Activated CD4-positive, alpha-beta T cell treated with anti-CD3 and anti-CD28 coated beads, Interleukin-2, amount 10 ng/mL, durations not matched to agents 24 days and 14 days (primary cell): ENCODE measurements at places on chromosomes 2 and 18. TPM values are rescaled to one million over a fixed set of nuclear protein-coding genes. Genes with fewer than 3 reads are reported as not detected.

CAVIN2 gene
- not detected in 2 replicates for total RNA-seq

LRRTM1 gene
- total RNA-seq = not detected in 2 replicates

- no peak for DNase-seq
Measured at GRCh38 chr18:41783879-41784278, 171.2 kb upstream of the PIK3C3 start.

DNA sequence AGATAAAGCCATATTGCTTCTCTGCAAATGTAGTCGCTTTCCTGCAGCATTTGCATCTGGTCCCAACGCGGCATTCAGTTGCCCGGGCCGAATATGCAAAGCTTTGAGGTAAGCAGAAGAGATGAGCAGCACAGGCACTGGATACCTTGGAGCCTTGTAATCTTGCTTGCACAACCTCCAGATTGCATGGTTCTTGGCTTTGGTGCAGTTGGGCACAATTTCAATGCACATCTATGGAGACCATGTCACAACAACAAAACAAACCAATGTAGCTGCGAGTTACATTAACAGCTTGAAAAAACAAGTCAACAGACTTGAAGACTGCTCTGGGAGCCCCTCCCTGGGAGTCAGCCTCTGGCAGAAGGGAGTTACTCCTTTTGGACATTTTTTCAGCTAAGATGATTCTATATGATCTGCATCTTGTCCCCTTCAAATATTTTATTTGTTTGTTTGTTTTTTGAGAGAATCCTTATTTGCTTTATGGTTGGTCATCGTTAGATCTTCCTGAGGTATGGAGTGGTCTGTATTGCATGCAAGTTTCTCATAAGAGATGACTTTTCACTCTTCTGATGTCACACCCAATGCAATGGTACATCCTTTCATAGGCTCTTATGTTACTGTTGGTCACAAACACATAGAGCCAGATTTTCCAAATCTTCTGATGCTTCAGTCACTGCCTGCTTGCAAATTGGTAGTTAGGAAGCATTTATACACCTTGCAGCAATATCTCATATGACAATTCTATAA, 113.5 kb downstream of the EFEMP1 start:
- DNase-seq = no peak

- DNase-seq = no peak
Measured at GRCh38 chr2:88838165-88838635, 146.7 kb downstream of the RPIA start.

DNA sequence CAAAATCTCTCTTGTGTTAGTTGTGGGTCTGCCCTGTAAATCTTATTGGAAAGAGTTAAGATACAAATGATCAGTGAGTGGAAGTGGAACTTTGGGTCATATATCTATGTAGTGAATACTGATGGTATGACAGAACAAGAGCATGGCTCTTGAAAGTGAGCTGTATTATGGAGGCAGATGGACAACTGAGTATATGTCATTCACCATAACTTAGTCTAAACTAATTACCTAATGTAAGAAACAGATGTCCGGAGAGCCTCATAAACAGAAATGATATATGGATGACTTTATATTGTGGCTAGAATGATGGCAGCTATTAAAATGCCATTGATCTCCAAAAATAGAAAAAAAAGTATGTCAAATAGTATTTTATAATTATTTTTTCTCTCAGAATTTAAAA, 72.4 kb downstream of the FASTKD2 start:
- DNase-seq = no peak

FIGN gene
- not detected in 2 replicates for total RNA-seq

SIX3 gene
- not detected in 2 replicates for total RNA-seq

APCDD1 gene
- total RNA-seq = not detected in 2 replicates

DNA sequence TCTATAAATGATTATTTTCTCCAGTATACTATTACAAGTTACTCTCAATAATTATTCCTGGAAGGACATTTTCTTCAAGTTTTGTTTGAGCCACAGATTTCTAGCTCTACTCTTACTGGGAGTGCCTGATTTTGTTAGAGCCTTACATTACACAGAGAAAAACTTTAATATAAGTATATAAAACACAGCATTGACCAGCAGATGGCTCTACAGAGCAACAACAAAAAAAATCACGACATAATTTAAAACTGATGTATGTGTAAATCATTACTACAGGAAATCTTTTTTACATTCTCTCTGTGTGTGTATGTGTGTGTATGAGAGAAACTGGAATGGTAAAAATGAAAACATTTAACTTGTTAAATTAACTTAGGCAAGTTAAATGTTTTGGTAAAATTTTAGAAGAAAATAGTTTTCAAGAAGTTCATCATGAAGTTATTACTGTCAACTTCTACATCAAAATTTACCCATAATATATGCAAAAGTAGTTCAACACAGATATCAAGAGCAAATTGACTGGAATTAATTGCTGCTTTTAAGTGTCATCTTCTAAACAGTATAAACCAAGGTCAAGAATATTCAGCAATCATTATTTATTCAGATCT, 103.3 kb downstream of the MDH1 start:
- peak; percentile 78 for DNase-seq

DNA sequence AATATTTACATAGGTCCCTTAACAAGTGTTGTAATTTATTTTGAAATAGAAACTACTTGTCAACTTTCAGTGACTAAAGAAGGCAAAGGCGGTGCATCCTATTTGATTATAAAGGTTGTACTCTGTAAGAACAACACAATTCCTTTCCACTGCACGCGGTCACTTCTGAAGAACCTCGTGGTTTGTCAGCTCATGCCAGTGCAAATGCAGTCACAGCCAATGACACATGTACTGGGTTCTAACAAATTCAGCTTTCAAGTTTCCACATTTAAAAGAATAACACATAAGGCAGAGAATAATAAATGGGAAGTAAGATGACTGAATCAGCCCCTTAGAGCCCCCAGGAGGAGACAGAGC, 39.7 kb downstream of the CYB5A start:
- no peak for DNase-seq

DNA sequence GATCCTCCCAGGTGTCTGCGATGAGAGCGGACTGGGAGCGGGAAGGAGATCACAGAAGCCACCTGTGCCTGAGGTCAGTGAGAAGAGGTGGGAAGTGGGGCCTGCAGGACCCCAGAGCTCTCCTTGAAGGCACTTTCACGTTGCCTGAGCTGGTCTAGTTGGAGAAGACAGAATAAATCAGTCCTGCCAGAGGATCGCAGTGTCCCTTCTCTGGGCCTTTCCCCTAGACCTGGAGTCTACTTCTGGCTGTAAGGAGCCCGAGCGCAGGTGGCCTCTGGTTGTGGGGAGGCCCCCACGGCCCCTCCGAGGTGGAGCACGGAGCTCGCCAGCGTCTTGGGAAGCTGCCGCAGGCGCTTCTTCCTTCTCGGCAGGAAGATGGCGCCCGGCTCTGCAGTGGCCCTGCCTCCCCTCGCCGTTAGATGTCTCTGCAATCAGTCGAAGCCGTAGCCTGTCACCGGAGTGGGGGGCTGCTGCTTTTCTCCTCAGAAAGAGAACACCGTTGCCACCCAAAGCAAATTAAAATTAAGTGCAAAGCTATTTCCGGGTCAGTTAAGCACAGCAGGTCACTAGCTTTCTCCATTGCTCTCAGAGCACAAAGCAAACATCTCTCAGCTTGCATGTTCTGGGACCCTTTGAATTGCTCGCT, 212.0 kb upstream of the MYT1L start:
- no peak for DNase-seq

- DNase-seq = no peak
Measured at GRCh38 chr2:234679741-234680687, 183.1 kb upstream of the ARL4C start.

CTAGE1 gene
- not detected in 2 replicates for total RNA-seq

- DNase-seq = no peak
Measured at GRCh38 chr2:101433465-101433864, 41.4 kb downstream of the RFX8 start.

DUSP19 gene
- 1.0 and 2.3 TPM in 2 replicates for total RNA-seq

SLC4A3 gene
- total RNA-seq = 0.12 TPM in 1 of 2 replicates, not detected in the other

- DNase-seq = no peak
Measured at GRCh38 chr2:46871976-46872381, 43.6 kb downstream of the MCFD2 start.

CXCR2 gene
- 0.07 and 0.19 TPM in 2 replicates for total RNA-seq

DNA sequence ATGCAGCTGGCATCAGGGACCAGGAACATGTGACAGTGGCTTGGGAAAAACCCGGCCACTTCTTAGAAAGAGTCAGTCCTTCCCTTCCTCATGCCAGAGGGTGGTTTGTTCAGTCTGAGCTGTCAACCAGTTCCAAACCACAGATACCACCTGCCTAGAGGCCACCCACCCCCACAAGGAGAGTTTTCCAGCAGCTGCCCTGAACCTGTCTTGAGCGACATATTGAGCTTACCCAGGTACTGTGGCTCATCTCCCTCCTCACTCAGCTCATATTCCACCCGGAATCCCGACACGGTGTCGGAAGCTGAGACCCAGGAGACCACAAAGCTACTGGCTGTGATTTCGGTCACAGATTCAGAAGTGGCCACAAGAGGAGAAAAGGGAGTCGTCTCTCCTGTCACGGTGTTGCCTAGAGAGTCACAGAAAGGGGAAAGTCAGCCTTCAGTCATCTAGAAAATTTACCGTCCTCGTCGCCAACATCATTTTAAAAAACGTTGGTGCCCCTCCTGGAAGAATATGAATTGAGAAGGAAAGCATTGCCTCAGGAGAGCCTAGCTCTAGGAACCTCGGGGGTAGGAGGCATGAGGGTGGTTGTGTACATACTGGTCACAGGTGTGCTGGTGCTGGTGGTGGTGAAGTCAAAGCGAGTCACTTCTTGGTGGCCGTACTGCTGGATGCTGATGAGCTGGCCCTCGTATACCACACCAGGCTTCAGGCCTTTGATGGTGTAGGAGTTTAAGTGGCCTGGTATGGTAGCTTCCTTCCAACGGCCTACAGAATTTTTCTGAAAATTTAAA, 26.3 kb downstream of the FN1 start:
- peak; percentile 64 for DNase-seq

GRCh38 chr18:62165583-62165982, 21.3 kb downstream of the PIGN start:
- no peak for DNase-seq

- no peak for DNase-seq
Measured at GRCh38 chr2:107322416-107322815, 436.4 kb upstream of the ST6GAL2 start.

DNA sequence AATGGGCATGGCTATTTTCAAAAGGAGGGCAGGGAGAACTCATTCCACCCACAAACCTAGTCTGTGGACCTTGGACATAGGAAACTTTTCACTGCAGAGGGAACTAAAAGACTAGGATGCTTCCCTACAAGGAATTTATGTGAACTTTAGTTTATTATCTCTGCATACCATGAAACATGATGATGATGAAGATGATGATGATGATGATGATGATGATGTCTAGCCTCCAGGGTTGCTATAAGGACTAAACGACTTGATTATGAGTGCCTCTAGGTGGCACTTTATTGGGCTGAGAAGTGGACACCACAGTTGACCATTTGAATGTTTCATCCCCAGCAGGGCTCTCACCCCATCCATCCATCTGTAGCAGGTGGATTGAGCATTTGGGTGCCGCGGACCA, 260.0 kb upstream of the TCF4 start:
- no peak for DNase-seq

- DNase-seq = no peak
Measured at GRCh38 chr2:75309596-75310463, 110.5 kb upstream of the TACR1 start.

ALPP gene
- not detected in 2 replicates for total RNA-seq

- DNase-seq = no peak
Measured at GRCh38 chr2:119240311-119241204, 16.9 kb downstream of the STEAP3 start.

DNA sequence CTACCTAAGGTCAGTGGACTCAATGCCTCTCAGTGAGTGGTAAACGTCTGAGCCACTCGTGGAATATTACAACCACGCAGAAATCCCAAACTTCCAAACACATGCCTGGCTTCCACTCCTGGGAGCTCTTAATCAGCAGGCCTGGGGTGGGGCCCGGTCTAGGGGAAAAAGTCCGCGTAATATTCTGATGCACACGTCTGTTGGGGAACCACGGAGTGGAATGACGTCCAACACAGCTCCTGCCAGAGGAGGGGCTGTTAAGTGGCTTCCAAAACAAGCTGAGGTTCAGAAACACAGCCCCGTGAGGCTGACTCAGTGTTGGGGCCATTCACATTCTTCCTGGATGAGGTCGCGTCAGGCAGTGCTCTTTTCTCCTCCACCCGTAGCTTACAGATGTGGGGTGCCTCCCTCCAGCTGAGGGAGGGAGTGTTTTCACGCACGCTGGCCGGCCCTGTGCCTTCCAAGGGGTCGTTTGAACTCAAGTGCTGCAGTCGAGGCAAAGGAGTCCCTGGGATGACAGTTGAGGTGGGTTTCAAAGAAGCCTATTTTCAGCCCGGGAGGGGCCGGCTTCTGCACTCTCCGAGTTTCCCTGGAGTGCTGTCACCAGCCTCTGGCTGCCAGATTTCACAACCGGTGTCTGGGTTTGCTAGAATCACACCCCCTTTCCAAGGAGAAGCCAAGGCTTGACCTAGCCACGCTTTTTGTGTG, 73.1 kb downstream of the ACKR3 start:
- no peak for DNase-seq

DNA sequence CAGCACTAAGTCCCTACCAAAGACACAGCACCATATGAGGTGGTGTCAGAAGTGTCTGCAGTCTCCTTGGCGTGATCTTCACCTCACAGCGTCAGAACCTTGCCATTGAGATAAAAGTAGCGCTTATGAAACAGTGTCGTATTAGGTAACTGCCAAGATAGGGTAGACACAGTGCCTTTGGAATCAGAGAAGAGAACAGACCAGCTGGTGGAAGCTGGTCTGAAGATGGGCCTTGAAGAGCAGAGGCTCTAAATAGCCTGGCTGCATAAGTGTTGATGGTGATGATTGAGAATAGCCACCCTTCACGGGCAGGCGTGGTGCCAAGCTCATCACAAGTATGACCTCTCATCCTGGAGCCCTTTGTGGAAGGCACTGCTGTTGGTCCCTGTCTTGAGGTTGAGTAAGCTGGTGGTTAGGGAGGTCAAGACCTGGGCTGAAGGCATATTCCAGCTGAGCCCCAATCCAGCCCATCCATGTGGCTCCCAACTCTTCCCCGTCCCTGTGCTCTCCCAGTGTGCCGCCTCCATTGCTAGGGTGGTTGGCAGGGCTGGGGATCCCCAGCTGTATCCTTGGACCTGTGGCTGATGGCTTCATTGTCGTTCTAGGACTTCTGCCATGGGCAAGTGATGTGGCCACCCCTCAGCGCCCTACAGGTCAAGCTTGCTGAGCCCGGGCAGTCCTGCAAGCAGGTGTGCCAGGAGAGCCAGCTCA, 187.4 kb downstream of the MGAT5 start:
- no peak for DNase-seq

SF3B6 gene
- 143 and 154 TPM in 2 replicates for total RNA-seq

DNA sequence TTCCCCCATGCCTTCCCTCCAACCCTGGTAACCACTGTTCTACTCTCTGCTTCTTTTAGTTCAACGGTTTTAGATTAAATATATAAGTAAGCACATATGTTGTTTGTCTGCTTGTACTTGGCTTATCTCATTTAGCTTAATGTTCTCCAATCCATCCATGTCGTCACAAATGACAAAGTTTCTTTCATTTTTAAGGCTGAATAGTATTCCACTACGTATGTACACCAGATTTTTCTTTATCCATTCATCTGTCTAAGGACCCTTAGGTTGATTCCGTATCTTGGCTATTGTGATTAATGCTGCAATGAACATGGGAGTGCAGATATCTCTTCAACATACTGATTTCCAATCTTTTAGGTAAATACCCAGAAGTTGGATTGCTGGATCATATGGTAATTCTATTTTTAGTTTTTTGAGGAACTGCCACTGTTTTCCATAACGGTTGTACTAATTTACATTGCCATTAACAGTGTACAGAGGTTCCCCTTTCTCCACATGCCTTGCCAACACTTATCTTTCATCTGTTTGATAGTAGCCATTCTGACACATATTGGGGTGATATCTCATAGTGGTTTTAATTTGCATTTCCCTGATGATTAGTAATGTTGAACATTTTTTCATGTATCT, 8.1 kb downstream of the ASB3 start:
- DNase-seq = peak; percentile 20

LHCGR gene
- not detected in 2 replicates for total RNA-seq

CBLN2 gene
- total RNA-seq = not detected in 2 replicates

HNMT gene
- not detected in 2 replicates for total RNA-seq
